ENCODE measurements at places on chromosomes 3 and 15.

GRCh38 chr15:84748274-84749110 is at the start of gene ZNF592:
Gene ZNF592, plus strand, starts transcription at chr15:84748592. Its CDS starts 34,084 bp downstream, at chr15:84782676.
- DNase-seq: no peak

DNA sequence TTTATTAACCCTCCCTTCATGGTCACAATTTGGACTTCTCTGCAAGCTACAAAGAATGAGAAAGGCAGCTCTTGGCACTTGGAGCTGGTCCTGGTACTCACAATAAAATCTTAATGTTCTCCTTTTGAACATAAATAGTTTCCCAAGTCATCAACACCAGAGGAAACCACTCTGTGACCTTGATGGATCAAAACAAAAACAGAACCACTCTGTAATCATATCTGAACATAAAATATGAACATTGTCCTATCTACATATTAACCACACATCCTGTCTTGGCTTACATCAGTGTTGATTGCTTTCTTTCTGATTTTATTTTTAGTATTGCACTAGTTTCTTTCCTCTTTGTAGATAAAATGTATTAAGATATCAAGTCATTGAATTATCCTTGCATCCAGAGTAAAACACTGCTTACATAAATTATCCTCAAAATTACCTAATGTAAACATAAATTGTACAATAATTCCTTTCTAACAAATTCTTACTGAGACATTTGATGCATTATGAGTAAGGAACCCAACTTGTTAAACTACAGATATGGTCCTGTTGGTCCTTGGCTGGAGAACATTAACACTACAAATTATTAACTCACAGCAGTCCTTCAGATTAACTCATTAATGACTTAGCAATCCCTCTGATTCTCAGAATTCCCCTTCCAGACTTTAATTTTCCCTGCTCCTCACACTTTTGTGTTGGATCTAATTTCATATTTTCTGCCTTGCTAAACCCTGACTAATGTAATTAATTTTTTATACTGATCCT is 860.5 kb downstream of the DIPK2A start:
- no peak for DNase-seq

DNA sequence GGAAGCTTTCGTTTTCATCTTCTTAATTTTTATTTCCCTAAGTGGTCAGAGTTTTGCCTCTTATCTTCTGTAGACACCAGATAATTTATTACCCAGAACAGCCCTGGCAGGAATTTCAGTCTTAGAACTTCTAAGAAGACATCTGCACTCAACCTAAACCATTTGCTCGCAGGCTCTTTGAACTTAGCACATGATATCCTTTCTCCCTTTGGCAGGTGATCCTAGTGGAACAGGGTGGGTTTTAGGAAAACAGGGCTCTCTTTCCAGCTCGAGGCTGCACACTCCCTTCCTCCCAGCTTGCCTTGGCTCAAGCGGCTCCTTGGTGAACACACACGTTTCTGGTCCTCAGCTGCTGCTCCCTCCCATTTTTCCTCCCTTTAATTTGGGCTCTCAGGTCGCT is 116.5 kb downstream of the THSD4 start:
- DNase-seq: no peak

- DNase-seq: no peak
Observed at GRCh38 chr3:114406286-114406685, 112.5 kb downstream of the TIGIT start.

DNA sequence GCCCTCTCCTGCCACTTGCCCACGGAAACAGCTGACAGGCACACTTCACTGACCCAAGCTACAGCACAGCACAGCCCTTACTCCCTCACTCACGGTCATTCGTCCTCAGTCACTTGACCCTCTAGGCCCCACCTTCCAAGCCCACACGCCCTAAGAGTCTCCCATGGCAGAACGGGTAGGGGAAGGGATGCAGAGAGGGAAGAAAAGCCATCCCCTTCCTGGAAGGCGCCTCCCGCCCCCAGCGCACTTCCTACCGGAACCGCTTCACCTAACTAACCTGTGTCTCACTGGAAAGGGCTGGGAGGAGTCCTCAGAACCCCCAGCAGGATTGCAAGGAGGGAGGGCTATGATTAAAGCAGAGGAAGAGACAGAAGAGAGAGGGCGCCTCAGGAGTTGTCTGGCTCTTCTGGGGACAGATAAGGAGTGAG is 22.9 kb downstream of the EPHB3 start:
- no peak for DNase-seq

GRCh38 chr3:186417791-186418190 is 55.8 kb upstream of the DGKG start:
- no peak for DNase-seq

Measured in vagina (tissue), 2 donors.